ENCODE measurements at places on chromosomes 16 and 17.

DNA sequence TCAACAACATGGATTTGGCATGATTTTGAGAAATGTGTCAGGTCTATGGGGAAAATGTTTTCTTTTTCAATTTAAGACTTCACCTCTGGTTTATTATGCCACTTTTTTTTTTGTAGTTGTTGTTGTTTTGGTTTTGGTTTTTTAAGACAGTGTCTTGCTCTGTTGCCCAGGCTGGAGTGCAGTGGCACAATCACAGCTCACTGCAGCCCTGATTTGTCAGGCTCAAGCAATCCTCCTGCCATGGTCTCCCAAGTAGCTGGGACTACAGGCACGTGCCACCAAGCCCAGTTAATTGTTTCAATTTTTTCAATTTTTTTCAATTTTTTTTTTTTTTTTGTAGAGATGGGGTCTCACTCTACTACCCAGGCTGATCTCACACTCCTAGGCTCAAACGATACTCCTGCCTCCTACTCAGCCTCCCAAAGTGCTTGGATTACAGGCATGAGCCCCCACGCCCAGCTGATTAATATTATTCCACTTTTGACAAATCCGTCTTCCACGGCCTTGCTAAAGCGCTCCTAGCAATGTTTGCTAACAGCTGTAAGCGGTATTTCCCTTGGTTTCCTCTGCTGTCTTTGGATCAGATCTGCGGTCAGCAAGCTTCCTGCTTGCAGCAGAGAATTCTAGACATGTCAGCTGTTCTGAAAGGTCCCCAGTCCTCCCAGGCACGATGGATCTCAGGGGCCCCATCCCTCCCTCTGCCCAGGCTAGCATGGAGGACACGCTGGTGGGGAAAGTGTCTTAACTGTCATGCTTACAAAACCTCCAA, 7.0 kb upstream of the MILR1 start:
- peaks cover 25% of the 10 kb centered on the region for H3K4me1 ChIP-seq
- H3K36me3 ChIP-seq: peaks cover 20% of the 10 kb centered on the region
- peak overlapping the region; percentile 72 for H3K4me3 ChIP-seq
- DNase-seq: peak; percentile 24
- peak overlapping the region; percentile 76 for H3K27ac ChIP-seq

DNA sequence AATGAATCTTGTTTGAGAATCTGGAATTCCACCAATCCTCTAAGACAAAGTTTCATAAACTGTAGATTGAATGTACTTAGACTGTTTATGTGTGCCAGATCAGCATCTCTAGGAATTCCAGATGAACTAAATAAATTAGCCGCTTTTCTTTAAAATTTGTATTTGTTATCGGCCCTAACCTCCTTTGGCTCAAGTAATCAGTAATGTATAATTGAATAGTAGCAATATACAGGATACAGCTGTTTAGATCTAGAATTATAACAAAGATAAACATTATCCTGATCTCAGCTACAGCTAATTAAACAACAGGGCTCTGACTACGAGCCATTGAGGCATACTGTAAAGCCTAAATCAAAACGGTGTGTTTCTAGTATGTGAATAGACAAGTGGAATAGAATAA, 120.3 kb downstream of the CYB561 start:
- no peak overlapping the region for H3K27ac ChIP-seq
- H3K4me3 ChIP-seq: no peak overlapping the region
- DNase-seq: no peak
- H3K27me3 ChIP-seq: no peaks in the 10 kb centered on the region
- peaks cover 17% of the 10 kb centered on the region for H3K36me3 ChIP-seq
- H3K4me1 ChIP-seq: no peaks in the 10 kb centered on the region

- no peaks in the 10 kb centered on the region for H3K36me3 ChIP-seq
- peak overlapping the region; percentile 95 for H3K4me3 ChIP-seq
- H3K27ac ChIP-seq: no peak overlapping the region
- H3K27me3 ChIP-seq: peaks cover 24% of the 10 kb centered on the region
These were observed 21.2 kb upstream of the HOXB9 start for GRCh38 chr17:48647103-48647962.

GRCh38 chr17:173166-173911, 8.1 kb downstream of the DOC2B start:
- H3K27me3 ChIP-seq: peaks cover 6% of the 10 kb centered on the region
- DNase-seq: no peak
- H3K27ac ChIP-seq: no peak overlapping the region
- H3K4me3 ChIP-seq: no peak overlapping the region
- H3K36me3 ChIP-seq: no peaks in the 10 kb centered on the region
- H3K4me1 ChIP-seq: peaks cover 1% of the 10 kb centered on the region

- peaks cover 4% of the 10 kb centered on the region for H3K27me3 ChIP-seq
- DNase-seq: no peak
- no peak overlapping the region for H3K27ac ChIP-seq
These were observed 10.0 kb upstream of the BHLHA9 start for GRCh38 chr17:1260086-1260769.

DNA sequence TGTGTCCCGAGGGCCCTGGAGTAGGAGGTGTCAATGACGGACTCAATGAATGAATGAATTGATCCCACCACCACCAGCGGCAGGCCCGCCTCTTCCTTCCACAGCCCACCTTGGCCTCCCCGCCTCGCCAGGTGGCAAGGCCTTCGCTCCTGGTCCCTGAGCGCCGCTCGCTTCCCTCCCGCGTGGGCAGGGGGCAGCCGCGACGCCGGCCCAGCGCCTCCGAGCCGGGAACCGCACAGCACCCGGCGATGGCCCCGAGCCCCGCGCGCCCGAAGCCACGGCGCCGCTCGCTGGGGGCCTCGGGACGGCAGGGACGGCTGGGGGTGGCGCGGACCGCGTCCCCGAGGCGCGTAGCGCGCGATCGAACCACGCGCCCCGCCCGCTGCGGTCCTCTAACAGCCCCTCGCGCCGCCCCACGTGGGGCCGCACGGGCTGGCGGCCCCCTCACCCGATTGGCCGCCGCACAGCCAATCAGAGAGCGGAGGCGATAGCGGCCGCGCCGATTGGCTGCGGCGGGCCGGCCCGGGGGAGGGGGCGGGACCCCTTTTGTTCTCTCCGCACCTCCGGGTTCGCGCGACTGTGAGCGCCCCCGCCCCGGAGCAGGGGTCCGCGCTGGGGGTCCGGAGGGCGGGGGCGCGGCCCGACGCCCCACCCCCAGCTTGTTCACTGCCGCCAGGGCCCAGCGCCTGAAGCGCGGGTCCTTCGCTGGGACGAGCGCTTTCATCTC, 31.4 kb downstream of the ACTG1 start:
- peak; percentile 74 for DNase-seq
- no peak overlapping the region for H3K27ac ChIP-seq
- H3K27me3 ChIP-seq: peaks cover 24% of the 10 kb centered on the region
- peak overlapping the region; percentile 66 for H3K4me3 ChIP-seq
